ENCODE measurements at places on chromosomes 6 and 20. TPM values are rescaled to one million over a fixed set of nuclear protein-coding genes. Genes with fewer than 3 reads are reported as not detected.

Gene BTN1A1
- not detected for total RNA-seq

Gene RPL7L1
- 75.3 TPM for total RNA-seq

Gene BEND6
- total RNA-seq: 4.0 TPM

Gene BMP7
- total RNA-seq: 1.5 TPM

Gene KHDC1L
- total RNA-seq: not detected

Data from A375 (cell line).